Adipocyte (in vitro differentiated cells): ENCODE measurements at places on chromosomes 13 and 19.
A peak's percentile ranks its signal among the peaks of the same experiment; 100 is the strongest.

DNA sequence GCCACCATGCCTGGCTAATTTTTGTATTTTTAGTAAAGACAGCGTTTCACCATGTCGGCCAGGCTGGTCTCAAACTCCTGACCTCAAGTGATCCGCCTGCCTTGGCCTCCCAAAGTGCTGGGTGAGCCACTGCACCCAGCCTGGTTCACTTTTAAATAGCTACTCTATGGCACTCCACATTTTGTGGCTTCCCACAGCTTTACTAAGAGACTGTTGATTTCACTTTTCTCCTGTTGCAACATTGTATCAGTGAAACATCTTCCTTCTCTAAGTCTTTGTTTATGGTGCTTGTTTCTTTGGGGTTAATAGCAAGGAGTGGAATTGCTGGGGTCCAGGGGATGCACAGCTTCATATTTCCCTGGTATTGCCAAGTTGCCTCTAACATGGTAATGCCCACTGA, 12.3 kb downstream of the TMEM38A start:
- no peak for DNase-seq

DNA sequence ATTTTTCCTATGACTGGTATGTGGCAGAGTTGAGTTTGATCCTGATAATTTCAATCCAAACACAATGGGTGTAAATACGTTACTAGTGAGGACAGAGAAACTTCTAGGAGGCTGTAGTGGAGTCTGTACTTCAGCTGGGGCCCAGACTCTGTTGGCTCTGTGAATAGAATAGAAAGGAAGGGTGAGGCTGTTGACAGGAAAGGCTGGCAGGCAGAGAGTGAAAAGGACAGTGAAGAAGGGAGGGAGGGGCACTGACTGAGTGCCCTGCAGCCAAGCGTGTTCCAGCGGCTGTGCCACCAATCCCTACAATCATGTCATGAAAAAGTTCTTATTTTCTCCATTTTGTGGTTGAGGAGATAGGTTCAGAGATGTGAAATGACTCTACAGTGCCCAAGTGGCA, 80.5 kb downstream of the MBNL2 start:
- no peak for DNase-seq

DNA sequence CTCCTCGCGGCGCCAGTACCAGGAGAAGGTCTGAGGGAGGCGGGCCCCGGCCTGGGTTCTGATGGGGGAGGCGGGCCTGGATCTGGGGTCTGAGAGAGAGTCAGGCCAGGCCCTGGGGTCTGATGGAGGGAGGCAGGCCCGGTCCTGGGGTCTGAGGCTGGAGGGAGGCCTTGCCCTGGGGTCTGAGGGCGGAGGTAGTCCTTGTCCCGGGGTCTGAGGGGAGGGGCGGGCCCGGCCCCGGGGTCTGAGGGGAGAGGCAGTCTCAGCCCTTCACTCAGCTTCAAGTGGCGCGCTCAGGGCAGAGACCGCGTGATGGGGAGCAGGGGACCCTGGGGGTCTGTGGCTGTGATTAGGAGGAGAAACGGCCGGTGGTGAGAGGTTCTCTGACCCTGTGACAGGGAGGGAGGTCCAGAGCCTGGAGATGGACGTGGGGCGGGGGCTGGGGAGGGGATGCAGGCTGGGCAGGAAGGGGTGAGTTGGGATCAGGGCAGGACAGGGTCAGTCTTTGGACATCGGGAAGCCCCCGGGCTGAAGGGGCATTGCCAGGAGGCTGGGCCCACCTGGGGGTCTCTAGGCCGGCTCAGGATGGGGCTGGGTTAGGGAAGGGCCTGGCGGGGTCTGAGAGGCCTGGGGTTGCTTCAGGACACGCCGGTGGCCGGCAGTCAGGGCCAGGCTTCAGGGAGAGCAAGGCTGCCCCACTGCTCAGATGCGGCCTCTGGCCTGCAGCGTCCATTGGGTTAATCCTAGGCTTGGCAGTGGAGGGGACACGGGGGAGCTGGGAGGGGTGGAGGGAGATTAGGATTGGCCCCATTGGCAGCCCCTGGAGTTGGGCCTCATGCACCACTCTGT, 18.7 kb downstream of the HCN2 start:
- DNase-seq = no peak

- peak; percentile 87 for DNase-seq
These were observed 5.1 kb upstream of the KRTDAP start for GRCh38 chr19:35495107-35496064.

- no peak for DNase-seq
These were observed 2.3 kb downstream of the SSBP4 start for GRCh38 chr19:18421371-18421959.

- DNase-seq = peak; percentile 37
These were observed 21.2 kb downstream of the DNMT1 start for GRCh38 chr19:10173527-10173926.

DNA sequence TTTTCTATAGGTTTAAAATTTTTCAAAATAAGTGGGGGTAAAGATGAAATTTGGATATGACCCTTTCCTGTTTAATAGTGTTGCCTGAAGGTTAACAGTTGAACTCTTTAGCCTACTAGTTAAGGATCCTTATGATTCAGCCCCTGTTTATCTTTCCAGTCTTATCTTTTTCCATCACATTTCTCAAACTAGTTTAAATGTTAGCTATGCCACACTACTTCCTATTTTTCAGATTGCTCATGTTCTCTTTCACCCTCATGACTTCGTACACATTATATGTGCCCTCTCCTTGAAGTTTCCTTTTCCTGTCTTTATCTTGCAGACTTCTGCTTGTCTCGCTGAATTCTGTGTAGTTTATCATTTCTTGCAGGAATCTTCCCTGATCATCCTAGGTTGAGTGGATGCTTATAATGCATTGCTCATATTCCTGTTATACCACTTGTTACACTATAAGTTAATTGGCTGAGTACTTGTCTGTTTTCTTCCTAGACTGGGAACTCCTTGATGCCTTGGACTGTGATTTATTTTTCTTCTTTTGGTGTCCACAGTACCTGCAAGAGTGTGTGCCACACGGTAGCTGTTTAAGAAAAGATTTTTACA, 86.7 kb downstream of the FNDC3A start:
- peak; percentile 29 for DNase-seq

- DNase-seq = no peak
These were observed 349.0 kb downstream of the TBC1D4 start for GRCh38 chr13:75132701-75133695.

- no peak for DNase-seq
These were observed 20.8 kb downstream of the ZSCAN5C start for GRCh38 chr19:56222901-56223300.

GRCh38 chr13:71368336-71368735, 498.7 kb downstream of the DACH1 start:
- no peak for DNase-seq

GRCh38 chr19:9308091-9308770, 1.4 kb downstream of the ZNF699 start:
- DNase-seq = peak; percentile 3

GRCh38 chr13:78977311-78977710, 318.4 kb upstream of the OBI1 start:
- no peak for DNase-seq

- DNase-seq = no peak
These were observed 199.0 kb downstream of the NUFIP1 start for GRCh38 chr13:44790289-44790688.

GRCh38 chr13:73248711-73249580, 190.1 kb downstream of the KLF5 start:
- no peak for DNase-seq

DNA sequence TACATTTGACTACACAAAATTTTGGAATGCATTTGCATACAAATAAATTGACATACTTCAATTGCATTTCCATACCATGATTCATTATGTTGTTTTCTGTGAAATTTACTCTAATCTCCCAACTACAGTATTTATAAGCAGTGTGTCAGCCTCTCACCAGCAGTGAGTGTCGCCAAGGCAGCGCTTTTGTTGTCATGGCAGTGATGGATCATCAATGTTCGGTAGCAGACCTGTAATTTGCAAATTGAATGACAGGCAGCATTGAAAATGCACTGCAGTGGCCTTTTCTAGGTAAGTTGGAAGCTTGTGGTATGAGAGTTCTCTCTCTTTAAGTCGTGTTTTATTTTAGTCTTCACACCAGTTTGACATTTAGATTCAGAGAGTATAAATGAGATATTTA, 534.1 kb downstream of the PCDH17 start:
- DNase-seq = no peak

DNA sequence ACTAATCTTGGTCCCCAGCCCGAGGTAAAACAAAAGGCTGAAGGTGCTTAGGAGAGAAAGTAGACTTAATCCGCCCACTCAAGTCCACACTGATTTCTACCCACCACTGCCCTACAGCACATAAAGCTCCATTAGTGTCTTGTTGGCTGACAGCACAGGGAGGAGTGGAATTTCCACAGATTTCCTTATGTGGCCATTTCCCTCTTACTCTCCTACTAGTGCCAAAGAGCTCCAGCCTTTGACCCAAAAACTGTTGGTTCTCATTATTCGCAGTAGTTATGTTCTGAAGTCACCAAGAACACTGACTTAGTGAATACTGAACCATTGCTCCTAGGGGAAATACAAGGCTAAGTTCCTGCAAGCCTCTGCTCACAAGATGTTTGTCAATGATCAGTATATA, 61.2 kb downstream of the RAB20 start:
- no peak for DNase-seq

DNA sequence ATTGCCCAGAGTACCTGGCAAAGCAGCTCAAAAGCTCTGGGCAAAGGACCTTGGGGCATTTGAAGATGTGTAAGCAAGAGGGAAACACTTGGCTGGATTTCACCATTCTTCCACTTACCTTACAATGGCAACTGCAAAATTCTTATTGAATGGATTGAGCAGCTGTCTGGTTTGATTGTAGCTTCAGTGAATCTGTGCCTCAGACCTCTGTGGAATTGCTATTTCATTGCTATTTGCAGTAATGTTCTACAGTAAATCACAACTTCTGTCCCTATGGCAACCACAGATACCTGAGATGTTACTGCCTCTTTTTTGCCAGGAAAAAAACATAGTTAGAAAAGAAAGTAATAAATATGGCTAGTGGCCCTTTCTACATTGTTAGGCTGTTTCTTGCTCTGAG, 519.5 kb downstream of the SUCLA2 start:
- DNase-seq = no peak

- peak; percentile 67 for DNase-seq
These were observed 25.7 kb downstream of the SLC8A2 start for GRCh38 chr19:47445937-47446402.

DNA sequence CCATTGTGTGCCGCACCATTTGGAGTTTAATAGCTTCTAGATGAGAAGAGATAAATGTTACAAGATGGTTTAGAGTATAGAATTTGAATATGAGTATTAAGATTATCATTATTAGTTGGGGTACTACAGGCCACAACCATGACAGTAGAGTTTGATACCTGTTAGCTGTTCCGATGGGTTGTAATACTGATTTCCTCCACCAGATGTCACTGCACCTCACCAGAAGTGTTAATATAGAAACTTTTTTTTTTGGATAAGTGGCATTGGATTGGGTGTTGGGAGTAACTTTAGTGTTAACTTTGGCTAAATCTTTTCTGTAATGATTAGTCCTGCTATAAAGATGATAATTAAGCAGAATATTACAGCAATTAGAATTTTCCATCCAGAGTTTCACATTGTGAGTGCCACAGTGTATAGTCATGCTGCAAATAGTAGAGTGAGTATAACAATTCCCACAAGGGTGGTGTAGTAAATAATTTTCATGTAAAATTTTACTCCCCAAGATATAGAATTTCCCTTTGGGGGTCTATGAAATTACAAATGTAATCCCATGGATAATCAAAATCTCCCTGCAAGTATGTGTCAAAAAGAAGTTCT, 56.3 kb downstream of the PSG3 start:
- peak; percentile 68 for DNase-seq

- DNase-seq = peak; percentile 73
These were observed 28.0 kb upstream of the KBTBD7 start for GRCh38 chr13:41222259-41222852.

GRCh38 chr13:53068585-53069520, 40.2 kb downstream of the OLFM4 start:
- DNase-seq = no peak

GRCh38 chr19:50475736-50476223, 527 bp upstream of the EMC10 start:
- no peak for DNase-seq

DNA sequence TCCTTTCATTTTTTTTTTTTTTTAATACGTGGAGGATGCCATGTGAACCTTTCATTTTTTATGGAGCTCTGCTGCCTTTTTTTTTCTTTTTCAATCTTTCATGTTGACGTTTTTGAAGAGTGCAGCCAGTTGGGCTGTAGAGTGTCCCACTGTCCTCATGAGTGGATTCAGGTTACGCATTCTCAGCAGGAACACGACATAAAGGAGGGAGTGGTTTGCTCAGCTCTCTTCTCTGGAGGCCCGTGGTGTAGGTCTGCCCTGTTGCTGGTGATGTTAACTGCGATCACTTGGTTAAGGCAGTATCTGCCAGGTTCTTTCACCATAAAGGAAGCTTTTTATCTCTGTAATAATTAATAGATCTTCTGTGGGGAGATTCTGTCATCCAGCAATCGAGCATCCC, 26.7 kb upstream of the CACNG8 start:
- DNase-seq = no peak

- DNase-seq = no peak
These were observed 17.4 kb downstream of the VASP start for GRCh38 chr19:45524575-45525129.

GRCh38 chr19:6006896-6007295, 29.0 kb upstream of the RANBP3 start:
- no peak for DNase-seq

DNA sequence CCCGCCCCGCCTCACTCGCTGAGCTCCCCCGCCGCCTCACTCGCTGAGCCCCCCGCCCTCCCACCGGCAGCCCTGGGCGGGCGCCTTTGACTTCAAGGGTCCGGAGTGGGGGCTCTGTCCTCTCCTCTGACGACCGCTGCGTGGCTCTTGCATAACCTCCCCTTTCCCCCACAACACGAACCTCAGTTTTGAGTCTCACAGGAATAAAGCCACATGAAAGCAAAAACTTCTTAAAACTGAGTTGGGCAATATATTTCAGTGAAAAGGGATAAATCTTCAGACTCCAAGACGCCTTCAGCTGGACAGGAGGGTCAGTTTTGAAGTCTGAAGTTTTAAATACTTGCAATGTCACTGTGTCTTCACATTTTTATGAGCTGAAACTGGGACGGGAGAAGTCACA, 70.6 kb upstream of the C13orf46 start:
- no peak for DNase-seq

DNA sequence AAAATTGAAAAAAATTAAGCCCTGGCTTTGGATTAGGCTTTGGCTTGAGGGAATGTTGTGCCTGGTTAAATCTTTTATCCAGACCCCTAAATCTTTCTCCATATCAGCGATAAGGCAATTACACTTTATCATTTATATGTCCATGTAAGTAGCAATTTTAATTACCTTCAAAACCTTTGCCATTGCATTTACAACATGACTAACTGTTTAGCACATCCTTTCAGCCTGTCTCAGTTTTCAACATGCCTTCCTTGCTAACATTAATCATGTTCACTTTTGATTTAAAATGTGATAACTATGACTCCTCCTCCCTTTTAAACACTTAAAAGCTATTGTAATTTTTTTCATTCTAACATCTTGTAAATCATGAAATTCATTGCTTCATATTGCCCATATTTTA, 583.7 kb downstream of the SLITRK1 start:
- no peak for DNase-seq
